ENCODE measurements at places on chromosomes 7 and 10.

DNA sequence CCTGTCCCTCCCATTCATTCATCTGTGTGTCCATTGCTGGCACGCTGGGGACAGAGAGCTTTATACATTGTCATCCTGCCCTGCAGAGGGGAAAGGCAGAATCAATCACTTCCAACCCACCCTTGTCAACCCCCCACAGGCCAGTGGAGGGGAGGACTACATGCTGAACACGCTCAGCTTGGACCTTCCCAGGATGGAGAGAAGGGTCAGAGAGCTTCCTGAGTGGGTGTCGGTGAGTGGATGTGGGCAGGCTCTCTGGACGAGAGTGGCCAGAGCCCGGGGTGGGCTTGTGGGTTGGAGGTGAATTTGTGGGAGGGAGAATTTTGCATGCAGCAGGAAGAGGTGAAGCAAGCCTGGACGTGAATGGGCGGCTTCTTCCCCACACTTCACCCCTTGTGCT, 93.9 kb downstream of the DNAJB6 start:
- DNase-seq, result peak; percentile 41

- DNase-seq, result no peak
Measured at GRCh38 chr7:105980645-105981396, 17.8 kb downstream of the CDHR3 start.

- DNase-seq, result no peak
Measured at GRCh38 chr7:52462474-52462873, 573.0 kb upstream of the POM121L12 start.

- DNase-seq, result no peak
Measured at GRCh38 chr7:33418251-33418701, 288.9 kb downstream of the BBS9 start.

GRCh38 chr7:158414486-158414961, 173.1 kb downstream of the PTPRN2 start:
- DNase-seq, result no peak

DNA sequence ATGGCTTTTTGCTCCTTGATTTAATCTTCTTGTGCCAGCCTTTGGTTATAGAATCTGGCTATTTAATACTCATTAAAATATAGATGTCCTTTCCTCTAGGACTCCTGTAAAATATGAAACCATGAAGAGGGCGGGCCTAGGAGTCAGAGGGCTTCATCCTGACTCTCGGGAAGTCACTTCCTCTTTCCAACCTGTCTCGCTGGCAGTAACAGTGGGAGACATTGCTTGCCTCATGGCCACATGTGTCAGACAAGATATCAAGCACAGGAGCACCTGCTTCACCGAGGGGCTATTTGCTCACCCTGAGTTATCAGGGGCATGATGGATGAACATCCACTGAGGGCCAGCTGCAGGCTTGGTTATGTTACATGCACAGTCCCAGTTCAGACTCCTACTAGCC, 31.0 kb downstream of the SLIT1 start:
- DNase-seq, result no peak
